ENCODE measurements at places on chromosomes 13 and 19.

- no peak for DNase-seq
Observed at GRCh38 chr19:37706052-37706605, 13.4 kb downstream of the ZNF607 start.

- DNase-seq, result peak; percentile 89
Observed at GRCh38 chr19:35066691-35067563, 25.4 kb downstream of the HPN start.

- DNase-seq, result no peak
Observed at GRCh38 chr13:43676320-43676719, 110.5 kb downstream of the ENOX1 start.

DNA sequence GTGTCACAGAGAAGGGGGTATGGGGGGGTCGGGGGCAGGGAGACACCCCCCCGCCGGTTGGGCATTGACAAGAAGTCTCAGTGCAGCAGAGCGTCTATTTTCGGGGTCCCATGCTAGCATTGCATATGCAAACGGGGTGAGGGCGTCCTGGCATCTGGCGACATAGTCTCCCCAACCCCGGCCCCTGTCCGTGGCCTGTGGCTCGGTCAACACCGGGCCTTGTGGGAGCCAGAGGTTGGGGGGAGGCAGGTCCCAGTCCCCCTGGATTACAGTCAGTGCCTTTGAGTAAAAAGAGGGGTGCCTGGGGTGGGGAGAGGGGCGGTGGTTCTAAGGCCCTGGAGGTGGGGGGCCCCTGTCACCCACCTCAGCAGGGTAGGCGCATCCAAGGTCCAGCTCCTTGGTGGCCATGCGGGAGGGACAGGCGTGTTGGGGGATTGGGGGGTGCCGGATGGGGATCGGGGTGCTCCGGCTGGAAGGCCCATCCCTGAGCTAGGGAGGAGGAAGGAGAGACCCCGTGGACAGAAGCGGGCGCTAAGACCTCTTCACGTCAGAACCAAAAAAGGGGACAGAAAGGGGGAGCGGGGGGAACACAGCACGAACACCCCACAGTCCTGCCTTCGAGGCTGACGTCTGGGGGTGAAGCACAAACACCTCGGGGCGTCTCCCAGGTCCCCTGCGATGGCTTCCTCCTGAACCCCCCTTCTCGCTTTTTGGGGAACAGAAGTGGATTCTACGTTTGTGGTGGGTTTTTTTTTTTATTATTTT lies 20.9 kb downstream of the ZBTB7A start:
- no peak for DNase-seq

DNA sequence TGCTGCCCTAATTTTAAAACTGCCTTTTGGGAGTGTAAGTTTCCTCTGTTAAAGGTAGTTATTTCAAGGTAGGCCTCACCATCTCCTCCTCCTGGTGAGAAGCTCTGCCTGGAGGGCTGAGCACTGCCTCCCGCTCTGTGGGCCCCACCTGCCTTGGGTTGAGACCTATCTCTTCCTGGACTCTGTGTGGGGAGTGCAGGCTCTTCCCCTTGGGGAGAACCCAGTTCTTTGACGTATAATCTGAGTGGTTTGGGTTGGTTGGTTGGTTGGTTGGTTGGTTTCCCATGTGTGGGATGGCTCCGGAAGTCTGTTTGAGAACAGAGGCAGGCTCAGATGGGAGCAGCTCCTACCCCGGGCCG lies 39.1 kb downstream of the ACTN4 start:
- DNase-seq, result peak; percentile 49

GRCh38 chr13:20126541-20127261 lies 34.2 kb downstream of the GJA3 start:
- DNase-seq, result no peak

GRCh38 chr13:70623239-70623638 lies 515.0 kb upstream of the KLHL1 start:
- DNase-seq, result no peak

DNA sequence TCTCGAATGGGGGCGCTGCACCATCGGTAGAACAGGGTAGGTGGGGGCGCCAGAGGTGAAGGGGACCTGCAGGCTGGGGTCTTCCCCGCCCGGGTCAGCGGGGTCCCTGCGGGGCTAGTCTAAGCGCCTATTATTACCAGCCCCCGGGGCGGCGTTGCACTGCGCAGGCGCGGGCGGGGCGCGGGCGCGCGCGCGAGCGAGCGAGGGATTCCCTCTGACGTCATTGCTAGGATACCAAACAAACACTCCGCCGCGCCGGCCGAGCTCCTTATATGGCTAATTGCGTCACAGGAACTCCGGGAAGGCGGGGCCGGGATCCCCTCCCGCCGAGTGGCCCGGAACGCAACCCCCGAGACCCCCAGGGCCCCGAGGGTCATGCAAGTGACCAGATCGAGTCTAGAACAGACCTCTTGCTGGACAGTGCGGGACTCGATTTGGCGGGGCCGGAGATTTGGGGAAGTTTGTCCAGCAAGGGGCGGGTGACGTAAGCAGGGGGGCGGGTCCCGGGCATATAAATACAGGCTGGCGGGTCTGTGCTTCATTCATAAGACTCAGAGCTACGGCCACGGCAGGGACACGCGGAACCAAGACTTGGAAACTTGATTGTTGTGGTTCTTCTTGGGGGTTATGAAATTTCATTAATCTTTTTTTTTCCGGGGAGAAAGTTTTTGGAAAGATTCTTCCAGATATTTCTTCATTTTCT lies at the start of gene FOSB:
Gene FOSB (plus strand): TSS at position 541 of the 703 bp plus-strand sequence. CDS start 591 bp downstream, outside the sequence.
- peak; percentile 96 for DNase-seq

- DNase-seq, result no peak
Observed at GRCh38 chr19:5134691-5135090, 165.8 kb downstream of the KDM4B start.

GRCh38 chr19:5096536-5096935 lies 127.6 kb downstream of the KDM4B start:
- DNase-seq, result no peak
